NCI-H1048 (cell line): ENCODE measurements at places on chromosomes 3 and 15.

DNA sequence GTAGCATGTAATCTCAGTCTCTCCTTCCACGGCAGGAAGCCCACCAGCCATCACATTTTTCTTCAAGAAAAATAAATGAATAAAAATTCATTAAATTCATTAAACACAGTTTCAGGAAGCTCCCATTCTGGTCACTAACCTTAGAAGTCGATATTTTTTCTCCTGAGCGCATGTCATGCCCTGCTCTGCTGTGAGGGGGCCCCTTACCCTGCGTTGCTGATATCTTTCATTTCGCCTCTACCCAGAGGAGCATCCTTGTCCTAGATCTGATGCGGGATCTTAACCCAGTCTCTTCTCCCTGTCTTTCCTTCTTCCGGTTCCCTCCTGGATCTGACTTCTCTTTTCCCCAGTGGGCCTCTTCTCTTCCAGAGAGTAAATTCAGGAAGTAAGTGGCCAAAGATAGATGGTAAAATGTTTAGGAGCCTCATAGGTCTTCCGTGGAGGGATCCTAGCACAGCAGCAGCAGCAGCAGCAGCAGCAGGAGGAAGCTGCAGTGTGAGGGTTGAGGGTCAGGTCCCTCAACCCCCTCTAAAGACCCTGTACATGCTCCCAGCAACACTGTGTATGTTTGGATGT lies 1.4 kb upstream of the ILDR1 start:
- DNase-seq: no peak

- DNase-seq: no peak
These were observed 422.2 kb upstream of the SGO1 start for GRCh38 chr3:20608054-20608738.

DNA sequence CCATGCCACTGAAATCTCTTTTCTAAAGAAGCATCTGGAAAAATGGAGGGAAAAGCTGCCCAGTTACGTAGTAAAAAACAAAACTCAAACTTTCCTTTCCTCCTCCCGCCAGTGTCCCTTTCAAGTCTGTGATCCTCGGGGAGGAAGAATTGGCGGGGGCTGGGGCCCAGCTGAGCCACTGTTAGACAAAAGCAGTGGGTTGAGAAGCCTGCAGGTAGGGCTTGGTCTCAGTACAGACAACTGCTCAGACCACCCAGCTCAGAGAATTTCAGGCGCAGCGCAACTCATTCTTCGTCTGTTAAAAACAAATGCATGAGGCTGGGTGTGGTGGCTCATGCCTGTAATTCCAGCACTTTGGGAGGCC lies 117.1 kb downstream of the MYLK start:
- DNase-seq: no peak

- DNase-seq: no peak
These were observed 71.1 kb downstream of the CCNL1 start for GRCh38 chr3:157088601-157089454.

DNA sequence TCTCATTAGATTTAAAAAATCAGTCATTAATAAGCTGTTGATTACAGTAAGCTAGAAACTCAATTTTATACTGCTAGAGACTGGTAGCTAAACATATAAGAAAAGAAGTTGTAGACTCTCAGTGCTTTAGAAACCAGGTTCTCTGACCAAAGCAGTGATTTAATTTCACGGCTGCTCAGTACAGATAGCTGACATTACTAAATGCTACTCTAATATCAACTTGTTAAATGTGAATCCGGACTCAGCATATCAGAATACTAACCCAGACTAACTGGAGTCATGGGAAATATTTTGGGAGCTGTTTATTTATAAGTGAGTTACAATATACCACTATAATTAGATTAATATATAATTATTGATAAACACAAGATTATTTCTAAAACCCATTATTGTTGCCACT lies 80.4 kb downstream of the NEDD4 start:
- no peak for DNase-seq

DNA sequence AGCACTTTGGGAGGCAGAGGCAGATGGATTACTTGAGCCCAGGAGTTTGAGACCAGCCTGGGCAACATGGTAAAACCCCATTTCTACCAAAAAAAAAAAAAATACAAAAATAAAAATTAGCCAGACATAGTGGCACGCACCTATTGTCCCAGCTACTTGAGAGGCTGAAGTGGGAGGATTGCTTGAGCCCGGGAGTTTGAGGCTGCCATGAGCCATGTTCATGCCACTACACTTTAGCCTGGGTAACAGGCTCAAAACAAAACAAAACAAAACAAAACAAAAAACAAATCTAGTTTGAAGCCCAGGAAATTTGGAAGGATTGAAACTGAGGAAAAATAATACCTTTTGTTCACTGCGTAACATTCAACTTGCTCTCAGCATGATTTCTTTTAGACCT lies 16.6 kb downstream of the TMOD3 start:
- no peak for DNase-seq

GRCh38 chr3:19945969-19946831 lies 697 bp upstream of the RAB5A start:
- no peak for DNase-seq

DNA sequence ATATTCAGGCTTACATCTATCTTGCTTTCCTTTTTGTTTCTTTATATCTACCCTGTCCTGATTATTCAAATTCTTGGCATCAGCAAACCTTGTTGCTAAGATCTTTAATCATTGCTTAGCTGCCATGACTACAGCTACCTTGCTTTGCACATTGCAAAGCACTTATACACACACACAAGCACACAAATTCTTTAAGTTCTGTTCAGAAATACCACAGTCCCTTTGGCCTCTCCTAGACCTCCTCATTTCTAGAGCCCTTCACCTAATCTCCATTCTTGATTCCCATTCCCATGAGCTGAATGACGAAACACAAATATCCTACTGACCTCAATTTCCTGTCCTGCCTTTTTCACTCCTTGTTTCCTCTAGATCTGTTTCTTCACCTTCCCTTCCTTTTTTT lies 409.6 kb downstream of the UNC13C start:
- DNase-seq: no peak
